H9 (cell line): ENCODE measurements at places on chromosomes 12 and 14. TPM values are rescaled to one million over a fixed set of nuclear protein-coding genes. Genes with fewer than 3 reads are reported as not detected.

DNA sequence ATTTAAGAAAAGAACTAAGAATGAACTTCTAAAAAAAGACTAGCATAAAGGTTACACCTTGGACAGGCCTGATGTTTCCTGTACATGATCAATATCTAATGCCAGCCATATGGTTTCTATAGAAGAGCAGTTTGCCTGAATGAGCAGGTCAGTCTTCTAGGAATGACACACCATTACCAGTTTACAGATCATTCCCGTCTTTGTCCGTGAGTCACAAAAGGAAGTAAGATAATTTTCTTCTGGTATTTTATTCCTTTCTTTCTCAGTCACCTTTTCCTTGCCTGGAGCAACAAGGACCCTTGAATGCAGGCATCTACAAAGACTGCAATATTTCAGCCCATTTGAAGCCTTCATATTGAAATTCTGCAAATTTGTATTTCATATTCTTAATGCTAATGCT, 44.6 kb upstream of the CNTN1 start:
- no peak overlapping the region for H3K27ac ChIP-seq
- no peak for DNase-seq
- no peaks in the 10 kb centered on the region for H3K27me3 ChIP-seq
- no peak overlapping the region for H3K4me3 ChIP-seq
- peaks cover 7% of the 10 kb centered on the region for H3K36me3 ChIP-seq

GRCh38 chr12:95429172-95429510, 44.8 kb upstream of the METAP2 start:
- no peaks in the 10 kb centered on the region for H3K4me1 ChIP-seq
- H3K36me3 ChIP-seq = no peaks in the 10 kb centered on the region
- H3K27me3 ChIP-seq = no peaks in the 10 kb centered on the region
- no peak for DNase-seq
- H3K27ac ChIP-seq = no peak overlapping the region

SYNDIG1L gene
- total RNA-seq = 0.22 and 0.33 TPM in 2 replicates

- H3K4me3 ChIP-seq = no peak overlapping the region
- DNase-seq = no peak
- H3K4me1 ChIP-seq = peaks cover 2% of the 10 kb centered on the region; the same call in 1 of the 2 replicates
Observed at GRCh38 chr14:90544566-90544965, 147.7 kb downstream of the CALM1 start.

DNA sequence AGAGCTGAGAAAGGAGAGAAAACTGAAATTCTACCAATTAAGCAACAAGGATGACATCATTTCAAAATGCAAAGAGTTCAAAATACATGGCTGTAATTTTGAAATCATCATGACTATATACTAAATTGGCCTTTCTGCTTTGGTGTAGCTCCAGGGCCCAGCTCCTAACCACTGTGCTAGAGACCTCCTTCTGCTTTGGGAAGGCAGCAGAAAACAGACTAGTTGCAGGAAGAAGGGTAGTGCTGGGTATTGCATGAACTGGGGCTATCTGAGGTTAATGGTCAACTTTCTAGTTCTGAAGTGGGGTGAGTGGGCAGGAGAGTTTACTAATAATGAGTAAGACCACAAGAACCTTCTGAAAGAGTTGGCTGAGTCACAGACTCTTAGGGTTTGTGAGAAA, 66.2 kb downstream of the PTGER2 start:
- H3K27ac ChIP-seq = no peak overlapping the region
- no peaks in the 10 kb centered on the region for H3K27me3 ChIP-seq
- DNase-seq = no peak
- H3K4me3 ChIP-seq = no peak overlapping the region
- peaks cover 26% of the 10 kb centered on the region for H3K36me3 ChIP-seq

DNA sequence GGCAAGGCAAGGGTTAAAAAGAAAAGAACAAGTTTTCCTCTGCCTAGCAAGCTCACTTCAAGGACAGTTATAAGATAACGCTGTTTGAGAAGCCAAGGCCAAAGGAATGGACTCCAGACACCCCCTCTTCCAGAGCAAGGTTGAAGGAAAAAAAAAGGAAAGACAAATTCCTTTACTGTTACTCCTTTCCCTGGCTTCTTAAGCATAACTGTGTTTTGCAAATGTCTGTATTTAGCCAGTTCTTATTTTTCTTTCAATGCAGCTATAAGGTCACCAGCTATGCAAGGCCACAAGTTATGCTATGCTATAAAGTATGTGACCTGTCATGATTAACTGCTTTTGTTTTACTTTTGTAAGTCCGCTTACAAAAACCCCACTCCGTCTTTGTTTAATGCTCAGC, 26.6 kb downstream of the ZNF410 start:
- no peak overlapping the region for H3K4me3 ChIP-seq
- H3K27ac ChIP-seq = no peak overlapping the region
- no peaks in the 10 kb centered on the region for H3K27me3 ChIP-seq
- H3K36me3 ChIP-seq = peaks cover 63% of the 10 kb centered on the region
- H3K4me1 ChIP-seq = no peaks in the 10 kb centered on the region
- DNase-seq = no peak

DNA sequence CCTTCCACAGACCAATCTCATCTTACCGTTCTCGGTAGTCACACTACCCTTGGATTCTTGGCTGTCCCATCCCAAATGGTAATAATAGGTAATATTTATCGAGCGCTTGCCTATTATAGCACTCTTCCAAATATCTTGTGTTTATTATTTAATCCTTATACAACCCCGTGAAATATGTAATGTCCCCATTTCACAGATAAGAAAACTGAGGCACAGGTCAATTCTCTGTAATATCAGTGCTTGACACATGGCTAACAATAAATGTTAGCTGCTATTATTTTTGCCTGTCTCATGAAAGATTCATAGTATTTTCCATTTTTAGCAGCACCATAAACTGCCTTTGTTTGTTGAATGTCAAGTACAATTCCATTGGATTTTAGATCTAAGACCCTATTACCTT, 4.5 kb downstream of the TMX1 start:
- H3K4me1 ChIP-seq = peaks cover 9% of the 10 kb centered on the region
- no peak for DNase-seq
- no peak overlapping the region for H3K27ac ChIP-seq
- peaks cover 27% of the 10 kb centered on the region; the same call in 1 of the 3 replicates for H3K36me3 ChIP-seq
- no peak overlapping the region for H3K4me3 ChIP-seq
- H3K27me3 ChIP-seq = no peaks in the 10 kb centered on the region

CLEC9A gene
- total RNA-seq = not detected in 2 replicates

- DNase-seq = peak; percentile 14
- no peaks in the 10 kb centered on the region for H3K27me3 ChIP-seq
- no peak overlapping the region for H3K4me3 ChIP-seq
Observed at GRCh38 chr14:76289276-76289675, 86.7 kb upstream of the ESRRB start.

GRCh38 chr12:113482334-113482733, 10.7 kb upstream of the LHX5 start:
- no peak overlapping the region for H3K4me3 ChIP-seq
- peaks cover 9% of the 10 kb centered on the region; the same call in 1 of the 2 replicates for H3K4me1 ChIP-seq
- H3K27me3 ChIP-seq = peaks cover 41% of the 10 kb centered on the region
- DNase-seq = peak; percentile 78
- no peaks in the 10 kb centered on the region; the same call in 2 of the 3 replicates for H3K36me3 ChIP-seq
